ENCODE measurements at places on chromosomes 7 and 10.
A peak's percentile ranks its signal among the peaks of the same experiment; 100 is the strongest.

DNA sequence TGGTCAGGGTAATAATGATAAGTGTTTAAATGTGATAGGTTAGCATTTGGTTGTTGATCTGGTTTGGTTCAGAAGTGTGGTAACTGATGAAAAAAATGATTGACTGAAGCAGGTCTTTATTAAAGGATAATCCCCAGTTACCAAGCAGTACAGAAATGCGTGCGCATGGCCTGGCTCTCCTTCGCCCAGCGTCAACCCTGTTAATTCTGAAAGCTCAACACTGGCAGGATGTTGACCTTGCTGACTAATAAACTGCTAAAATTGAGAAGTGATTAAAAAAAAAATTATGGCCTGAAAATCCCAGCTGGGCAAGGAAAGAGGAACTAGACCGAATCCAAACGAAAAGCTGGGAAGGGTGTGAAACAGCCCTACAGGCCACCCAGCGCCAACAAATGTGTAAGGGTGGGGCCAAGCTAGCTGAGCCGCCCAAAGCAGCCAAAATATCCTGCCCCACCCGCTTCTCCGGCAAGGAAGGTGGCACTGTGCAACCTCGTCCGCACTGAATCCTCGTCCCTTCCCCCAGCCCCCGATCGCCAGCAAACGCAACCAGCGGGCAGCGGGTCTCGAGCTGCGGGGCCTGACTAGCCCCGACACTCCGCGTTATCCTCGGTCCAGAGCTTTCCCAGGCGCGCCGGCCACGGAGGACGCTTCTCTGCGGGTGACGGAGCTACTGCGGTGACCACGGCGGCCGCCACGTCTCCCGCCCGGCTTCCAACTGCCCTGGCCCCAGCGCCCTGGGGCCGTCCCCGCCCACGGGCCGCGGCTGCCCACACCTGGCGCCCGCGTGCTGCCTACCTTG lies 561 bp downstream of the SHTN1 start:
- peak; percentile 76 for ATAC-seq

DNA sequence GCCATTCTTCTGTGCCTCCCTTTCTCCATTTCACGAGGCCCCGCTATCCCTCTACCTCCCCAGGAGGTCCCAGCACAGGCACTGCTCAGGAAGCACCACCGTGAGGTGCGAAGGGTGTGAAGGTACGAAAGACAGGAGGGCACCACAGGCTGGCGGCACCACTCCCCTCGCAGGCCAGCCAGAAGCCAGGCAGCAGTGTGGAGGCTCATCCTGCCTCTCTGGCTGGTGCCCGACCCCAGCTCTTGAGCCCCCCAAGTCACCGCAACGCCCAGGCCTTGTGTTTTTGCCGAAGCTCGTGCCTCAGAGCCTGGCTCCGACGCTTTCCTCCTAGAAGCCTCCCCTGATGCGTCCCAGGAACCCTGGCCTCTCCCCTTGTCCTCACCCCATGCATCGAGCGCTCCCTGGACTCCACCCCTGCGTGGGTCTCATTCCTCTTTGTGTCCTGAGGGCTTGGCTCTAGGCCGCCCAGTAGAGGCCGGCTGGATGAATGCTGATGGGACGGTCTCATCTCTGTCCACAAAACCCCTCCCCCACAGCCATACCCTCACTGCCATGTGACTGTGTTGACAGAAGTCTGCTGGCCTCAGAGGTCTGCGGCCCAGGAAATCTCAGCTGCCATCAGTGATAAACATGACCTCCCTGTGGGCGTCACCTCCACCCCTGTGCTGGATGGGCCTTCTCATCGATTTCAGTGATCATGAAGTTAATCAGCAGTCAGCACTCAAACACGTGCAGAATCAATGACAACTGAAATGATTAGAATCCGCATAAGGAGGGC lies 19.3 kb downstream of the BRI3 start:
- ATAC-seq = no peak

- no peak for ATAC-seq
Measured at GRCh38 chr7:130901209-130901783, 167.3 kb upstream of the KLF14 start.

- ATAC-seq = no peak
Measured at GRCh38 chr7:151439855-151440798, at the start of gene CRYGN. Gene CRYGN, minus strand, starts transcription at chr7:151440141. Its CDS starts 224 bp downstream, at chr7:151439917.

DNA sequence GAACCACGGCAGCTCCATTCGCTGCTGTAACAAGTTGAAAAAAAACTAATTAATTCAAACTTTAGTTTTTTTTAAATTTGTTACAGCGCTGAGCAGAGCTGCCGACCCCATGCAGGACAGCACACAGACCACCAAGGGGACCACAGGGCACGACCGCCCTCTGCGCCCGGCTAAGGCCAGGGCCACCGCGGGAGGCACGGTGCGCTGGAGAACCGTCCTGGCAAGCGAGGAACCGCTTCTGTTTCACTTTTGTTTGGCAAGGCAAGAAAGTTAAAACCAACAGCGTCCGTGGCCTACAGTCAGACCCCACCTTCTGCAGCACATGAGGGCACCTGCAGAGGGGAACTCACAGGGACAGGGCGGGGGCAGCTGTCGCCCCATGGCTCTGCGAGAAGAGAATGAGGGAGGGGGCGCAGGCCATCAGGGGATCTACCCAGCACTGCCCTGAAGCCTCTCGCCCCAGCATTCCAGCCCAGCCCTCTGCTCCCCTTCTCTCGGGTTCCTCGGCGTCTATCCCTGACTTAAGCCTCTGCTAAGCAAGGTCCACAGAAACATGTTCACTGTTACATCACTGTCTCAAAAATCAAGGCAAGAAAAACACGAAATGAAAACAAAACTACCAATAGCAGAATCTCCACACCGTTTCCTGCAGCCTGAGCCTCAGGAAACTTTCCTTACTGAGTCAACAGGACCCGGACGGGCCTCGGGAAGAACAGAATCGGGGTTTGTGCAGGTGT lies 204.4 kb downstream of the DIP2C start:
- peak; percentile 67 for ATAC-seq

- ATAC-seq = peak; percentile 70
Measured at GRCh38 chr10:22308390-22308789, 7.8 kb upstream of the COMMD3 start.

GRCh38 chr7:30145426-30145970 lies 10.7 kb downstream of the MTURN start:
- ATAC-seq = no peak

GRCh38 chr10:77837248-77837924 lies 89.2 kb downstream of the DLG5 start:
- ATAC-seq = peak; percentile 91

DNA sequence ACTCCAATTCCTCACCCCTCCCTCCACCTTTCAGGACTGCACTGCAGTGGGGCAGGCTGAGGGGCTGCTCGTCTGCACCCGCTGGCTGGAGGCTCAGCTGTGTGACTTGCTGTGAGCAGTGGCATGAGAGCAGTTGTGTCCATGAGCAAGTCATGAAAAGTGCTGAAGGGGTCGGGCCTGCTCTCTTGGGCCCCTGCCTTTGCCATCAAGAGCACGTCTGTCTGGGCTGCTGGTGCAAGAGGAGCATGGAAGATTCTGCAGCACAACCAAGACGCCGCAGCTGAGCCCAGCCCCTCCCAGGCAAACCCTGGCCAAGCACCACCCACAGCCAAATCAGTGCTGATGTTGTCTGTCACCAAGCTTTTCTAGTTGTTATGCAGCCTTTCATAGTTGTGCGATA lies 284.3 kb downstream of the TCERG1L start:
- ATAC-seq = no peak

DNA sequence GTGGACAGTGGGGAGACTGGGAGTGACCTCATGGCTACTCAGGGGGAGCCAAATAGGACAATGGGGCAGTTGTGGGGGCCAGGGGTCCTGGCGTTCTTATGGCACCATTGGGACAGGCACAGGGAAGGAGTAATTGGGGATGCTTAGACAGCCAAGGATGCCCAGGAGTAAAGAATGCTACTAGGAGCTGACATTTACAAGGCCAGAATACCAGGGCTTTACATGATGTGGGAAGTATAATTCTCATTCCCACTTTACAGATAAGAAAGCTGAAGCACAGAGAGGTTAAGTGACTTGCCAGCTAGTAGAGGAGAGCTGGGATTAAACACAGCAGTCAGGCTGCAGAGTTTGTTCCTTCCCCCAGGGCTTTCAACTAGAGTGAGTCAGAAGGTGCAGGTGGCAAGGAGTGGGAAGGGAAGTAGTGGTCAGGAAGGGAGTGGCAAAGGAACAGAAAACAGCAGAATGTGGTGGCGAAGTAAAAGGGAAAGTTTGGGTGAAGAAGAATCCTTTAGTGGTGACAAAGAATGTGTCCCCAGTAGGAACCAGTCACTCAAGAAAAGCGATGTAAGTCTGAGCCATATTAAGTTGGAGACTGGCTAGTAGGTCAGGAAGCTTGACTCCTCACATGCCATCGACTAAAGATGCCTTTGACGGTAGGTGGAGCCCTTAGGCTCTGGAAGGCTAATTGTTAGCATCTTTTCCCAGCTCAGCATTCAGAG lies 32.8 kb downstream of the CPVL start:
- peak; percentile 74 for ATAC-seq

DNA sequence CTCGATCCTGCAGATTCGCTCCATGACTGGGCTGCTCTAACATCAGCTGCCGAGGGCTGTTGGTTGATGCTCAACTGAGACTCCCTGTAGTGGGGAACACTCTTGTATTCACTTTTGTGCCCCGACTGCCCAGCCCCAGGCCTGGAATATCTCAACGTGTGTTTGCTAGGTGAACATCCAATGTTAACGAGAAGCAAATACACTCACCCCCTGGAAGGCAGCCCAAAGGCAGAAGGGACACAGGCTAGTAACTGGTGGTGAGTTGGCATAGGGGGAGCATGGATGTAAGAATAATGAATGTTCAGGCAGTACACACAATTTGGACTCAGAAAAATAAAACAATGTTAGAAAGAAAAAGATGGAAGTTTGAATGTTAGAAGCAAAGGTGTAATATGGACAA lies 24.0 kb upstream of the RBM33 start:
- no peak for ATAC-seq

- ATAC-seq = no peak
Measured at GRCh38 chr7:116231949-116232348, 21.6 kb downstream of the TES start.

GRCh38 chr10:80684259-80684658 lies 146.6 kb downstream of the SH2D4B start:
- peak; percentile 43 for ATAC-seq

- ATAC-seq = no peak
Measured at GRCh38 chr7:42014625-42015618, 222.1 kb downstream of the GLI3 start.

- ATAC-seq = peak; percentile 88
Measured at GRCh38 chr7:48089046-48090003, at the start of gene UPP1. Gene UPP1, plus strand, starts transcription at chr7:48089265. Its CDS starts 5,519 bp downstream, at chr7:48094784.

- no peak for ATAC-seq
Measured at GRCh38 chr10:90712529-90712928, 145.3 kb downstream of the HTR7 start.
